Breast epithelium (tissue), 4 donors: ENCODE measurements at places on chromosomes 6 and 20.

DNA sequence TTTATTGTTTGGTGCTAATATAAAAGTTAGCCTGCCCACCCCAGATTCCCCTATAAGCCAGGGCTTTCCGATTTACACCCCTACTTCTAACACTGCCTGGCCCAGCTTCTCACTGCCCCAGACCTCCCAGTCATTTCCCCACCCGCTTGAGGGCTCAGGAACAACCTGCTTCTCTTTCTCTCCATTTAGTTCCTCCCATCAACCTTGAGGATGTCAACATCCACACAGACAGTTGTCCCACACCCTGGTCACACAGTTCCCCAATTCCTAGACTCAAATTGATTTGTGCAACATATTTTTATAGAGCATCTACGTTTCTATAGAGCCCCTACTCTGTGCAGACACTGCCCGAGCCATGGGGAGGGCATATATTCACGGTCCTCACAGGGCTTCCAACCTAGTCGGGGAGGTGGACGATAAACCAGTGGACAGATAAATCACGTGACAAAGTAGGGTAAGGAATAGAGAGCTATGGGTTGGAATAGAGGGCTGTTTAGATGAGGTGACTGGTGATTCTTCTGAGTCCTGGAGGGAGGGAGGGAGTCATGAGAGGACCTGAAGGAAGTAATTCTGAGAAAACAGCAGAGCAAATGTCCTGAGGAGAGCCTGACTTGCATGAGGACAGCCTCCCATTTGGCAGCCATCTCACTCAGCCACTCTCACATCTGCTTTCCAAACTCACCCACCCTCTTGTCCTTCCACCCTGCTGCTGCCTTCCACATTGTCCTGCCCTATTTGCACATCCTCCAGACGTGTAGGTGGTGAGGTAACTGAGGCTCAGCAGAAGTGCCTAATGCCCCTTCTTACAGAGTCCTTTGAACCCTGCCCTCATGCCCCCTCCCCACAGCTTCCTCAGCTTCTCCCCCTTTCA lies 6.3 kb downstream of the GABRR2 start:
- no peak for DNase-seq

DNA sequence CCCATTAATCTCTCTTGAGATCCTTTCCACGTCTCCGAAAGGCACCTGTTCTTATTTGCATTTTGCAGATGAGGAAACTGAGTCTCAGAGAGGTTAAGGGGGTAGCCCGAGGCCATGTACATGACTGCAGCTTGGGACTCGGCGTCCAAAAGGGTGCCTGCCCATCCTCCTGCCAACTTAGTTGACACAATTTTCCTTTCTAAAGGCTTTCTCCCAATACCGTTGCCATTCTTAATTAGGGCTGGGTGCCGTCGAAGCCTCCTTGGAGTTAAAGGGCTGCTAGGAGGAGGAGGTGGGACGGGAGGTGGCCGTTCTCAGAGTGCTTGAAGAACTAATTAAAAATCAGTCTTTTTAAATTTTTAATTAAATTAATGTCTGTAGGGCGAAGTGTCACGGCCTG lies 546 bp upstream of the PSMG4 start:
- DNase-seq: no peak

DNA sequence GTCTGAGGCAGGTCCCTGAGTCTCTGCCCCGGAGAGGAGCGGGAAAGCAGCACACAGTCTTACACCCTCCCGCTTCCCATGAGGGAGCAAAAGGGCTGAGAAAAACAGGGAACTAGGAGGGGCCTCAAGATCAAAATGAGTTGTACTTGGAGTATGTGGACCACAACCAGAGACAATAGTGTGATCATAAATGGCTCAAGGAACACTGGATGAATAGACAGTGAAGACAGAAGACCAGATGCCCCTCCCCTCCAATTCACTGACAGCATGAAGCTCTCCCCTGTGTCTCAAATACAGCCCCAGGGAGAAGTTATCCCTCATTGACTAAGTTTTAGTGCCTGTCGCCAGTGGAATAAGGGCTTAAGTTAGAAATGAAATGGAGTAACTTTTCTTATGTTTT lies 191.0 kb downstream of the TFAP2A start:
- DNase-seq: no peak

DNA sequence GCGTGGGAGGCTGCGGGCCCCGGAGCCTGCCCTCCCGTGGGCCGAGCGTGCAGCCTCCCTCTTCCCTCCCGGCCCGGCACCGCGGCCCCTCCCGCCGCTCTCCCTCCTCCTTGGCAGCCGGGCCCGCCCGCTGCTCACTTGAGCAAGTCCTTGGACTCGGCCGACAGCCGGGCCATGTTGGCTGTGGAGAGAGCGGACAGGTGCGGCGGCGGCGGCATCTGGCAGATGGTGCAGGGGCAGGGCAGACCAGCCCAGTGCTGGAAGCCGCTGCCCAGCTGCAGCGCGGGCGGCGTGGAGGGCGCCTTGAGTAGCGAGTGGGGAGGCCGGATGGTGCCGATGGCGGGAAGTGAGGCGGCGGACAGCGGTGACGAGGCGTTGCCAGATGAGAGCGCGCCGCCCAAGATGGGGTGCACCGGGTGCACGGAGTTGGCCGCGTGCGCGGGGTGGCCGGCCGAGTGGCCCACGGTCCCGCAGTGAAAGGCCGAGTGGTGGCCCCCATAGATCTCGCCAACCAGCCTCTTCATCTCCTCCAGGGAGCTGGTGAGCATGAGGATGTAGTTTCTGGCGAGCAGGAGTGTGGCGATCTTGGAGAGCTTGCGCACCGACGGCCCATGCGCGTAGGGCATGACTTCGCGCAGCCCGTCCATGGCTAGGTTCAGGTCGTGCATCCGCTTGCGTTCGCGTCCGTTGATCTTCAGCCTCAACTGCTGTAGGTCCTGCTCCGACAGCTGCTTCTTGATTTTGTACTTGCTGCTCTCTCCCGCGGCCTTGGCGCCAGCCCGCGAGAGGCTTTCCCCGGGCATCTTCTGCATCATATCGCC lies 766 bp downstream of the OLIG3 start:
- no peak for DNase-seq

DNA sequence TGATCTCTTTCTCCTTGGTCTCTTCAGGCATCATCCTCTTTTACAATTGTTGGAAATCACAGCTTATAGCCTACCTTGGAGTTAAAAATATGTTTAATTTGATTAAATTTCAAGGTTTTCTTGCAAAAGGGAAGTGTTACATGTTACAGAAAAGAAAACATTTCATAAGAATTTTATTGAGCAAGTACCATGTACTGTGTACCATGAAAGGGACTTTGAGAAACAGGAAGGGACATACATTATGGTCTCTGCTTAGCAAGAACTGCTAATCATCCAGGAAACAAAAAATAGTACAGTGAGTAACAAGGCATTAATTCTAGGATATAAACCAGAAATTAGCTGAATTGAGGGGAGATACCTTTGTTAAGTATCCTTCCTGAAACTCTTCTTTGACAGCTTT lies 145.3 kb upstream of the SPACA1 start:
- no peak for DNase-seq

GRCh38 chr6:19866985-19867627 lies 29.9 kb downstream of the ID4 start:
- DNase-seq: no peak
